Activated CD8-positive, alpha-beta T cell treated with anti-CD3 and anti-CD28 coated beads for 36 hours (primary cell): ENCODE measurements at places on chromosomes 11 and 22. TPM values are rescaled to one million over a fixed set of nuclear protein-coding genes. Genes with fewer than 3 reads are reported as not detected.

- peaks cover 21% of the 10 kb centered on the region for H3K27me3 ChIP-seq
- H3K4me3 ChIP-seq, result peak within 1 kb of the TSS; percentile 44
- DNase-seq, result peak; percentile 53
- no peaks in the 10 kb centered on the region for H3K36me3 ChIP-seq
- H3K27ac ChIP-seq, result no peak within 1 kb of the TSS
- H3K4me1 ChIP-seq, result peaks cover 2% of the 10 kb centered on the region
Measured at GRCh38 chr11:73218106-73218829, at the start of gene P2RY2. Gene P2RY2 (plus strand): TSS chr11:73218281. CDS start chr11:73234160, 15,879 bp downstream.

DNA sequence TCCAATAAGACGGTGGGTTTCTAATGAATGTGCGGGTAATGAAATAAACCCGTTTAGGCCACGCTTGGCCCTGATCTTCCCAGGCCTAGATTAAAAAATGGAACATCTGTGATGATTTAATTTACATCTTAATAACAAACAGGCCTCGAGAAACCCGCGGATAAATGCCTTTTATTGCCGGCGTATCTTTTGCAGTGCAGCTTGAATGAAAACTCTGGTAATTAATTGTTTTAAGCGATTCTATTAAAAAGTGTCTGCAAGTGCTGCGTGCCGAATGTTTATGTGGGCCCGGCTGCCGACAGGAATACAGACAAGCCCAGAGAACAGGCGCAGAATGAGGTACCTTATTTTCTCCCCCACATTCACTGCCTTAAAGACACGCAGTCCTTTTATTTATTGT, 420.7 kb downstream of the MN1 start:
- H3K27ac ChIP-seq, result no peak overlapping the region
- H3K36me3 ChIP-seq, result no peaks in the 10 kb centered on the region
- H3K27me3 ChIP-seq, result peaks cover 3% of the 10 kb centered on the region
- no peak overlapping the region for H3K4me3 ChIP-seq
- H3K4me1 ChIP-seq, result no peaks in the 10 kb centered on the region

DNA sequence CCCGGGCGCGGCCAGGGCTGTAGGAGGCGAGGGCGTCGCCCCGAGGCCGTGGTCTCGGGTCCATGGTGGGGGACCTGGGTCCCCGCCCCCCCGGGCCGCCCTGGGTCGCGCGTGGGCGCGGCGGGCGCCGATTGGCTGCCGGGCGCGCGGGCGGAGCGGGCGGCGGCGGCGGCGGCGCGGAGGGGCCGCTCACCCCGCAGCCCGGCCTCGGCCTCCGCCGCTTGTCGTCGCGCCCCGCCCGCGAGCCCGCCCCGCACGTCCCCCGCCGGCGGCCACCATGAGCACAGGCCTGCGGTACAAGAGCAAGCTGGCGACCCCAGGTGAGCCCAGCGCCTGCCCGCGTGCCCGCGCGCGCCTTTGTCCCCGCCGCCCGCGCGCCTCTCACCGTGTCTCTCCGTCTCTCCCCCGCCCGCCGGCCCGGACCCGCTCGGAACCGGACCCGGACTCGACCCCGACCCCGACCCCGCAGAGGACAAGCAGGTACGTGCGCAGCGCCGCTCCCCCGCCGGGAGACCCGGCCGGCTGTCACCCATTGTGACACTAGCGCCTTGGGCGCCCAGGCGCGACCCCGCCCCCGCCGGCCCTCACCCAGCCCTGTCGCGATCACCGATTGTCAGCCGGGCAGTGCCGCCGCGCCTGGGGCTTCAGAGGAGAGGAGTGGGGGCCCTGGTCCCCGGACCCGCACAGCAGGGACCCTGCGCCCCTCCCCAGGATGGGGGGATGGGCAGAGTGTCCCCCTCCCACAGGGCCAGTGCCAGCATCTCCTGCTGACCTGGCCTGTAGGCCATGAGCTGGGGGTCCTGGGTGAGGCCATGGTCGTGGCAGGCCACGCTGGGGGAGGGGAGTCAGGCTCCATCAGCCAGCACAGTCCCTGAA, at the start of gene SEPTIN5:
TSS of gene SEPTIN5 (plus strand) at position 192 of the 876 bp plus-strand sequence. CDS start at position 278, 86 bp downstream.
- H3K27me3 ChIP-seq, result peaks cover 14% of the 10 kb centered on the region
- peaks cover 6% of the 10 kb centered on the region for H3K4me1 ChIP-seq
- peak within 1 kb of the TSS; percentile 51 for H3K4me3 ChIP-seq

- H3K4me1 ChIP-seq, result peaks cover 20% of the 10 kb centered on the region
- peaks cover 12% of the 10 kb centered on the region for H3K36me3 ChIP-seq
- H3K27me3 ChIP-seq, result no peaks in the 10 kb centered on the region
- no peak for DNase-seq
Measured at GRCh38 chr11:66224226-66224855, 44.1 kb upstream of the RAB1B start.

The KCNA4 gene
- not detected for total RNA-seq

DNA sequence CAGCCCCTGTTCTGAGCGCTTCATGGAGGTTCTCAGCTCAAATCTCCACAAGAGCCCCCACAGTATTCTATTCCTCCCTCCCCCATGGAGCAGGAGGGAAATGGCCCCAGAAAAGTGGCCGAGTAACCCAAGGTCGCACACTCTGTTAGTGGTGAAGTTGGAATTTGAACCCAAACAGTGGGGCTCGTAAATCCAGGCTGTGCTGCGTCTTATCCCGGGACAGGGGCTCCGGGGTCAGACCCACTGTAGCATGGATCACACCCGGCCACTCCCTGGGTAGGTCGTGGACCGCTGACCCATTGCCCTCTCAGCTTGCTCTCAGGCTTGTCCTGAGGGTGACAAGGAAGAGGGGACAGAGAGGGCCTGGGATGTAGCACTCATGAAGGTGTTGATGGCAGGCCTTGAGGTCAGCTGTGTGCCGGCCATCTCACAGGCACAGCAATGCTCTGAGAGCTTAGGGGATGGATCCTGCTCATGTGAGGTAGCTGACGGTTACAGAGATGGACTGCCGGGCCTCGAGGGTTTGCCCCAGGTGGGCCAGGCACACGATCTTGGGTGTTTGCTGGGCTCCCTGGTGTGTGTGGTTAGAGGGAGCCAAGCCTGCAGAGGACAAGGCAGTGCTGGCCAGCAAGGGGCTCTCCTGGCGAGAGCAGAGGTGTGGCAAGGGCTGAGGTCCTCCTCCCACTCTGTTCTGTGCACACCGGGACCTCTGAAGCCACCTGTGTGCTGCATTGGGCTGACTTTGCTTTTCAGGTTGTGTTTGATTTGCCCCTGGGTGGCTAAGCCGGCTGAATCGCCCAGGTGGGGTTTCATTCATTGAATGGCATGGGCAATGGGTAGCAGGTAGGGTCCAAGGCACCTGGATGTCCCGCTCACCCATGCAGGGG, 2.3 kb upstream of the FGF19 start:
- no peak overlapping the region for H3K4me3 ChIP-seq
- H3K27me3 ChIP-seq, result peaks cover 37% of the 10 kb centered on the region
- H3K27ac ChIP-seq, result no peak overlapping the region
- no peak for DNase-seq

The MIAT gene
- total RNA-seq, result 11.6 TPM

GRCh38 chr22:27892064-27892463, 27.0 kb downstream of the PITPNB start:
- peaks cover 3% of the 10 kb centered on the region for H3K4me1 ChIP-seq
- H3K4me3 ChIP-seq, result no peak overlapping the region
- no peaks in the 10 kb centered on the region for H3K27me3 ChIP-seq
- peaks cover 57% of the 10 kb centered on the region for H3K36me3 ChIP-seq
- H3K27ac ChIP-seq, result peak overlapping the region; percentile 40

GRCh38 chr11:62805961-62806441, 761 bp upstream of the NXF1 start:
- DNase-seq, result peak; percentile 48
- peak overlapping the region; percentile 98 for H3K27ac ChIP-seq
- H3K4me3 ChIP-seq, result peak overlapping the region; percentile 95
- H3K36me3 ChIP-seq, result peaks cover 34% of the 10 kb centered on the region
- H3K27me3 ChIP-seq, result no peaks in the 10 kb centered on the region

DNA sequence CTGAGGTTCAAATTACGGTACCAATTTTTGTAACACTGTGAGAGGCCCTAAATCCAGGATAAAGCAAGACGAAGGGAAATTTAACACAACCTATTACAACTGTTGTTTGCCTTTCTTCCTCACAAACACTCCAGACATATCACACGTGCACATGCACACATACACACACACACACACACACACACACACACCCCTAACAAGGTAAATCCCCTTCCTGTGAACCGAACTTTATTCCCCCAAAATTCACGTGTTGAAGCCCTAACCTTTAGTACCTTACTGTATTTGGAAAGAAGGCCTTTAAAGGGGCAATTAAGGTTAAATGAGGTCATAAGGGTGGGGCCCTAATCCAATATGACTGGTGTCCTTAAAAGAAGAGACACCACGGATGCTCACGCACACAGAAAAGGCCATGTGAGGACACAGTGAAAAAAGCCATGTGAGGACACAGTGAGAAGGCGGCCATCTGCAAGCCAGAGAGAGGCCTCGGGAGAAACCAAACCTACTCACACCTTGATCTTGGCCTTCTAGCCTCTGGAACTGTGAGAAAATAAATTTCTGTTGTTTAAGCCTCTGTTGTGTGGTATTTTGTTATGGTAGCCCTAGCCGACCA, 1.8 kb downstream of the SERGEF start:
- H3K27me3 ChIP-seq, result no peaks in the 10 kb centered on the region
- peak overlapping the region; percentile 62 for H3K27ac ChIP-seq
- peak overlapping the region; percentile 92 for H3K4me3 ChIP-seq
- H3K36me3 ChIP-seq, result peaks cover 5% of the 10 kb centered on the region
- peak; percentile 24 for DNase-seq

DNA sequence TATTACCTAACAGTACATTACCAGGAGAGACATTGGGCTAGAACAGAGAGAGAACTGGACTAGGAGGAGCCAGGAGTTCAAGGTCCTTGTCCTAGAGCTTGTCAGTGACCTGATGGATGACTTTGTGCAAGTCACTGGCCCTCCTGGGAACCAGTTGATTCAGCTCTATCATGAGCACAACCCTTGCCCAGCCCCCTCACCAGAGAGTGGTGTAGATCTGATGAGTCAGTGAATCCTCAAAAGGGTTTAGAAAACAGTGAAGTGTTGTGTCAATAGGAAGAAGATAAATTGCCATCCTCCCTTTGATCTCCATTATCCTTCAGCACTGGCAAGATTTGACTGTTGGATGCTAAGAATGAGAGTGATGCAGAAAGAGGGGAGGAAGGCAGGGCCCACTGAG, 24.3 kb downstream of the NEU3 start:
- no peaks in the 10 kb centered on the region for H3K27me3 ChIP-seq
- H3K36me3 ChIP-seq, result peaks cover 25% of the 10 kb centered on the region

The E2F8 gene
- 13.1 TPM for total RNA-seq

DNA sequence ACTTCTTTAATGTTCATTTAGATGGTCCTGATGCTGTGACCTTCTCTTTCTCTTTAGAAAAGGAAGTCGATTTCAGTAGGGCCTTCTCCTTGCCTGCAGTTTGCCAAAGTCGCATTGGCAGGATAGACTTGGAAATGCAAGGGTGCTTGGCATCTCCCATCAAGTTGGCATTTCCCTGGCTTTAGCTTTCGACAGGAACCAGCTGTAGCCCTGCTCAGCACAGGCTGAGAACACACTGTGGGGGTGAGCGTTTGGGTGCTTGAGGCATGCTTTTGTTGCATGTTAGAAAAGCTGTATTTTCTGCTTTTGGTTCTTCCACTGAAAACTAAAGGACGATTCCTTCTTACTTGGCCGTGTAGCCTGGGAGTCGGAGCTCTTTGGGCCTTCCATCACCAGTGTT, 37.7 kb downstream of the LDLRAD3 start:
- H3K4me1 ChIP-seq, result no peaks in the 10 kb centered on the region
- H3K36me3 ChIP-seq, result no peaks in the 10 kb centered on the region
- no peak overlapping the region for H3K27ac ChIP-seq
- no peak overlapping the region for H3K4me3 ChIP-seq
- no peak for DNase-seq

- peak within 1 kb of the TSS; percentile 67 for H3K4me3 ChIP-seq
- no peaks in the 10 kb centered on the region for H3K36me3 ChIP-seq
- H3K4me1 ChIP-seq, result peaks cover 22% of the 10 kb centered on the region
- no peak for DNase-seq
- H3K27me3 ChIP-seq, result peaks cover 64% of the 10 kb centered on the region
- H3K27ac ChIP-seq, result no peak within 1 kb of the TSS
Measured at GRCh38 chr11:27700351-27701301, at the start of gene BDNF. Gene BDNF (minus strand): TSS chr11:27700455. CDS start chr11:27658564, 41,891 bp downstream.

GRCh38 chr11:130418756-130419155, 9.7 kb downstream of the ADAMTS8 start:
- no peak overlapping the region for H3K4me3 ChIP-seq
- peaks cover 4% of the 10 kb centered on the region for H3K27me3 ChIP-seq
- H3K4me1 ChIP-seq, result no peaks in the 10 kb centered on the region
- no peaks in the 10 kb centered on the region for H3K36me3 ChIP-seq
- no peak overlapping the region for H3K27ac ChIP-seq
- DNase-seq, result no peak

DNA sequence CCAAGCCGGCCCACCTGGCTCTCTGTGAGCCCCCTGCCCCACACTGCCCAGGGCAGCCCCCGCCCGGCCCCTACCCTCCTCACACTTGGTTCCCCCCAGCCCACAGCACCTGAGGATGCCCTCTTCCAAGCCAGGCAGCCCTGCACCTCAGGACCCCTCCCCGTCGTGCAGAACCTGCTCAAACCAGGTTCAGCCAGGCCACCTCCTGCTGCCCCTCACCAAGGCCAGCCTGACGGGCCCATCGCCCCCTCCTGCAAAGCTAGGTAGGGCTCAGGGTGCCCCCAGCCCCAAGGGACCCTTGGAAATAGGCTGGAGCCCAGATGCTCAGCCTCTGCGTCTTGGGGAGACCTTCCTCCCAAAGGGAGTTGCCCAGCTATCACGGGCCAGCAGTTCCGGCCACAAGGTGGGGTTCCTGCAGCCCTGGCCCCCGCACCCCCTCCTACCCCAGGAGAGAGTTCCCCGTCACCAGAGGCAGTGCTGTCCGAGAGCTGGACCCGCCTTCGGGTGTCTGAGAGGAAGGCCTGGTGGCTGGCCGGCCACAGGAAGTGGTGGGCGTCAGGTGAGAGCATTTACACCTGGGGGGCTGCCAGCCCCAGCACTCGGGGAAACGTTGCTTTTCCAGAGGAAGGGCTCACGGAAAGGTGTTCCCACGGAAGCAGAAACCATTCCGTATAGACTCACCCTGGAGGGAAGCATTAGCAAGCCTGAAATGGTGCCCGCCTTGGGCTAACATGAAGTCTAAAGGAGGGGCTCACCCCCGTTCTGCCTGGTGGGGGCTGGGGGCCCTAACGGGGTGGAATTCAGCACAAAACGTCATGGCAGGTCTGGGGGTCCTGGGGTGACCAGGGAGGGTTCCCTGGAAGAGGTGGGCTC, 3.2 kb upstream of the SYT8 start:
- no peak overlapping the region for H3K4me3 ChIP-seq
- no peak overlapping the region for H3K27ac ChIP-seq
- no peaks in the 10 kb centered on the region for H3K4me1 ChIP-seq

DNA sequence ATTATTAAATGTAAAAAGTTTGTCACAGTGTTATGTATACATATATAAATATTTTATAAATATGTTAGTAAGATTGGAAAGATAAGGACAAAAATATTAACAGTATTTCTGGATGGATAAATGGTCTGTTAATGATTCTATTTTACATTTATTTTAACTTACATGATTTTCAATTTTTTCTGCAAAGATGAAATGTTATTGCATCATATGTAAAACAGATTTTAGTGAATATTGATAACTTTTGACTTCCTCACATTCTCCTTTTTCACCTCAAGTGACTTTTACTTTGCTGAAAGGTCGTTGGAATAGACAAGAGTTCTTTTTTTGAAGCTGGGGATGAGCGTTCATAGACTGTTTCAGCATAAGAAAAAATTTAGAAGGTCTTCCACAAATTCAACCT, 1554.7 kb upstream of the TENM4 start:
- no peak for DNase-seq
- H3K36me3 ChIP-seq, result no peaks in the 10 kb centered on the region
- no peaks in the 10 kb centered on the region for H3K4me1 ChIP-seq

The MAJIN gene
- total RNA-seq, result not detected
